ENCODE measurements at places on chromosomes 7 and 10.

GRCh38 chr10:51137756-51138529 lies 63.7 kb downstream of the PRKG1 start:
- no peak for DNase-seq

DNA sequence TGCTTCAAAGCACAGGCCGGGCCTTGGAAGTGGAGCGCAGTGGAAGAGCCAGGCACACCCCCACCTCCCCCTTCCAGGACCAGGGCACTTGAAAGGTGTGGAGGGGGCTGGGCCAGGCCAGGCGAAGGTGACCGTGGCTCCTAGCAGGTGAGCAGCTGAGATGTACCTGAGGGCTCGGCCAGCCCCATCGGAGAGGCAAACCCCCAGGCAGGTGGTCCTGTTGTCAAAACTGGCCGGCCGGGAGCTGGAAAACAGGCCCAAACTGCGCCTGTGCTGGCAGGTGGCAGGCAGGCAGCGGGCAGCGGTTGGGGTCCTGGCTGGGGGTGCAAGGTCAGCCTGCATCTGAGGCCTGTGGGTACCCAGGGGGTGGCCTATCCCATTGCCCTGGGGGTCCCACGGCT lies 96.4 kb upstream of the DNAAF5 start:
- no peak for DNase-seq

GRCh38 chr7:77482015-77482414 lies 55.1 kb upstream of the PTPN12 start:
- no peak for DNase-seq

DNA sequence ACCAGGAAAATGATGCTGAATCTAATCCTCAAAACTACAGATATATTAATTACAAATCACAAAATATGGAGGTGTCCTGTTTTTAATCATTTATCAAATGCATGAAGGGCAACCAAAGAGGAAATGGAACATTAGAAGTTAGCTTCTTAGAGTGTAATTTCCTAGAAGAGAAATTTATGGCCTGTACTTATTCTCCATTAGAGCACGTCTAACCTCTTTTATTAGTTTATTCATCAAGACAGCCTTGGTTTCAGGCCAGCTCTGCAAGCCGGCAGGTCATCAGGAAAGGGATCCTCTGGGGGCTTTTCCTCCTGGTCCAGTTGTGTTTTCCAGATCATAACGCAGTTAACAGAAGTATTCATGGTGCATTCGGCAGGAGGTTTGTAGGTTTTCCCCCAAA lies 517.6 kb downstream of the KCNMA1 start:
- no peak for DNase-seq

- peak; percentile 3 for DNase-seq
These were observed 386.7 kb upstream of the NPVF start for GRCh38 chr7:25615003-25615402.

GRCh38 chr7:124924906-124925305 lies 4.7 kb downstream of the POT1 start:
- DNase-seq: no peak

GRCh38 chr10:43963793-43964425 lies 315.2 kb upstream of the ZNF32 start:
- DNase-seq: no peak

GRCh38 chr7:110941385-110941784 lies 149.5 kb upstream of the LRRN3 start:
- no peak for DNase-seq

GRCh38 chr10:115417585-115418265 lies 324.6 kb downstream of the ATRNL1 start:
- peak; percentile 68 for DNase-seq

- no peak for DNase-seq
These were observed 458.2 kb upstream of the NPVF start for GRCh38 chr7:25686493-25686892.

DNA sequence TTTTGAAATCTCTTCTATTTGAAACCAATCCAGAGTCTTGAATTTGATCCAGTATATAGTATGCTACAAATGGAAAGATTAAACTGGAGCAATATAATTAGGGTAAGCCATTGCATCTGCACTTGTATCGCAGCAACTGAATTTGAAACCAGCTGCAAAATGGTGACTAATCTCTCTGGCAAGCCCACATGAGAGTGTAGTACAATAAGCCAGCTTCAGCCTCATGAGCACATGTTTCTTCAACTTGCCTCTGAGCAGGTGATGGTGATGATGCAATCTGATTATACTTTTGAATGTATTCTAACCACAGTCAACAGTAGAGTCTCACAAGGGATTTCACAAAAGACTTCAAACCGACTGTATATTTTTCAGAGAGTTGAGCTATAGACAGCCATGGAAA lies 829 bp upstream of the RPA3 start:
- peak; percentile 54 for DNase-seq

DNA sequence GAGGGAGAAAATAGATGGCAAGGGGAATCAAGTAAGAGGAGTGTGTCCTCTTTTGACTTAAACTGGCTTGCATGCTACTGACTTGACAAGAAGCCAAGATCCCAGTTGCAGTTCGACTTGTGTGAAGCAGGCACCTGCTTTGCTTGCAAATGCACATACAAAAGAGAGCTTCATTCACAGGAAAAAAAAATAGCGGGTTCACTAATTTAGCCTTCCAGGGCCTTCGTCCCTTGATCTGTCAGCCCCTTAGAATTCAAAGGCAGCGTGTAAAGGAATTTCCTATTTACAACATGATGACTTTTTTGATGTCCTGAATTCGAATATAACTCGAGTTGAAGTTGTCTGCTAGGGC lies 192.1 kb downstream of the CELF2 start:
- DNase-seq: no peak

GRCh38 chr7:99243751-99244337 lies 28.8 kb upstream of the MYH16 start:
- DNase-seq: no peak

- DNase-seq: no peak
These were observed 92.7 kb upstream of the MKX start for GRCh38 chr10:27838361-27838760.

DNA sequence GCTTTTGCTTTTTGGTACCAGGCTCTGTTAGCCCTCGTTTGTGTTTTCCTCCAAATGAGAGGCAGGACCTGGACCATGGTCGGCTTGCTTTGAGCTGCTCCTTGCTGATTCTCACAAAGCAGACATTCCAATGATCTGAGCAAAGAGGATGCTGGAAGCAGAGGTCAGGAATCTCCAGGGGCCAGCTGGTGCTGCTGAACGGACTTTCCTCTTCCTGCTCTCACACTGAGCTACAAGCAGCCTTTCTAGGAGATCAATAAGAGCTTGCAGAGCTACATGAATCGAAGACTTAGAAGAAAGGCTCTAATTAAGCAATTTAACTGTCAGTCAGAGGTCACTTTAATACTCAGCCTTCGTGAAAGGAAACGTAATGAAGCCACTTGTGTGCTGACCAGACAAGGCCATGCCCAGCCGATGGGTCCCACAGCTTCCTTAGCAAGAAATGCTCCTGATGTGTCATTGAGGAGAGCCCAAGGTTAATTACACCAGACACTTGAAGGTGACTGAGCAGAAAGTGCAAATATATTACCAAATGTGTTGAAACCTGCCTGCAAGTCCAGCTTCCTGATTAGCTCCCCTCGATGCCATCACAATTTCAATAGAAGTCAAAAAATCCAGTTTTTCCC lies 151.3 kb upstream of the RSU1 start:
- DNase-seq: no peak

DNA sequence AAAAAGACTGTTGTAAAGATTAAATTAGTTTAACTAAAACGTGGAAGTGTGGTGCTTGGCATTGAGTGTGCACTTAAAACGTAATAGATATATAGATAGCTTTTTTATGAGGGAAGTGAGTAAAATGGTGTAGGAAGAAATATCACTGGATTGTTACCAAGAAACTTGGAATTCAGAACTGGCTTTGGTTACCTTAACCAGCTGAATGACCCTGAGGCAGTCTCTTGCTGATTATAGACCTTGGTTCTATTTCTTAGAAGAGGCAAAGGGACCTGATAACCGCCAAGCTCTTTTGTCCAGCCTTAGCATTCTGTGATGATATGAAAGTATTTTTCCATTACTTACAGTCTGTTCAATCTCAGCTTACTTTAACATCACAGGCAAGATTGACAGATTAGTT lies 3.8 kb downstream of the REEP3 start:
- DNase-seq: no peak

- no peak for DNase-seq
These were observed 441 bp downstream of the FZD8 start for GRCh38 chr10:35641676-35642034.

- peak; percentile 98 for DNase-seq
These were observed 68.5 kb downstream of the MAP3K8 start for GRCh38 chr10:30502266-30503060.

GRCh38 chr10:12013926-12014325 lies 28.7 kb downstream of the UPF2 start:
- DNase-seq: no peak

- no peak for DNase-seq
These were observed 276.2 kb downstream of the WDR11 start for GRCh38 chr10:121127151-121127906.
